ENCODE measurements at places on chromosomes 3 and 15.

GRCh38 chr3:175404027-175404426 lies 544.9 kb downstream of the NAALADL2 start:
- peak; percentile 43 for DNase-seq

GRCh38 chr3:13417166-13417947 lies 2.8 kb downstream of the NUP210 start:
- no peak for DNase-seq

DNA sequence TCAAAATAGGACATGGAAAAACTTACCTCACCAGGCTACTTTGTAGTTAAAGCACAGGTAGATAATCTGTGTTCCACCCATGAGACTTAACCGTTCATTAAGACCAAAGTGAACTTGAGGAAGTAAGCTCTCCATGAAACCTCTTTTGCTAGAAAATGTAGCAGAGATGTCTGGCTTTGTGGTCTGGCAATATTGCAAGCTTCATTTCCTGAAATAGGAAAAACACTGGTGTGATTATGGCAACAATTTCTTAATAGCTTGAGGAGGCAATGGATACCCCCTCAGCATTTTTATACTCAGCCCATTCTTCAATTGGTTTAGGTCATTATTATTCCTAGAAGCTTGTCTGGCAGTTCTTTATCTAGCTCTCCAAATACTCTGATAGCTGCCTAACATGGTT lies 957.3 kb downstream of the IGSF11 start:
- DNase-seq, result no peak

DNA sequence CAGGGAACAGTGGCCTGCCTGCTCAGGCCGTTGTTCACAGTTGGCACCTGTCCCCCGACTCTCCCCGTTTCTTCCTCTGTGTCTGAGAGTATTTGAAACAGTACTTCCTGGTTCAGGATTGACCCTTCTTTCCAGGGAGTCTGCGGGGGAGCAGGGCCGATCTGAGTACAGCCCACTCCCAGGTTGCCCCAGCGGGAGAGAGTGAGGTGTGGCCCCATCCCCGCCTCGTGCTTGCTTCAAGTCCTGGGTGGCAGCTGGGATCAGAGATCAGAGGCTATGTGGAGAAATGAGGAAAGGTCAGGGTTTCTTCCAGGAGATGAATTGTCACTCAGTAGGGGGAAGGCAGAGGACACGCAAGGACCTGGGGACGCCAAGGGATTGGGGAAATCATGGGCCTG lies 6.5 kb upstream of the DLL4 start:
- DNase-seq, result no peak

DNA sequence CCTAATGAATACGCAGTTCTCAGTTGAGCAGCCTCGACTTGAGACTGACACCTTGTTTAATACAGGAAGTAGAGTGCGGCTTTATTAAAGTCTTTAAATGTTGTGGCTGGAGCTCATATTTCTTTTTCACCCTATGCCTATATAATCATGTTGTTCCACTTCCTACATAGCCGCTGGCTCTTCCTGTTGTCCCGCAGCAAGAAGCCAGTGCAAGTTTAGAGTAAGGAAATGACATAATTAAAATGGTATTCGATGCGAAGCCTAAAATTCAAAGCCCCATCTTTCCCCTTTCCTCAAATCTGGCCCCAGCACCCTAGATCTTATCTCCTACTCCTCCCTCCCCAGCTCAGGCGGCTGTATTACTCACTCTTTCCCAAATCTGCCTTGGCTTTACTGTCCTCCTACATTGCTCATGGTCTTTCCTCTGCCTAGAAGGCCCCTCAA lies 7.5 kb upstream of the PHLDB2 start:
- peak; percentile 94 for DNase-seq

- no peak for DNase-seq
Measured at GRCh38 chr3:114872588-114872987, 274.5 kb downstream of the ZBTB20 start.

- peak; percentile 94 for DNase-seq
Measured at GRCh38 chr3:65006300-65006739, 318.5 kb upstream of the ADAMTS9 start.

DNA sequence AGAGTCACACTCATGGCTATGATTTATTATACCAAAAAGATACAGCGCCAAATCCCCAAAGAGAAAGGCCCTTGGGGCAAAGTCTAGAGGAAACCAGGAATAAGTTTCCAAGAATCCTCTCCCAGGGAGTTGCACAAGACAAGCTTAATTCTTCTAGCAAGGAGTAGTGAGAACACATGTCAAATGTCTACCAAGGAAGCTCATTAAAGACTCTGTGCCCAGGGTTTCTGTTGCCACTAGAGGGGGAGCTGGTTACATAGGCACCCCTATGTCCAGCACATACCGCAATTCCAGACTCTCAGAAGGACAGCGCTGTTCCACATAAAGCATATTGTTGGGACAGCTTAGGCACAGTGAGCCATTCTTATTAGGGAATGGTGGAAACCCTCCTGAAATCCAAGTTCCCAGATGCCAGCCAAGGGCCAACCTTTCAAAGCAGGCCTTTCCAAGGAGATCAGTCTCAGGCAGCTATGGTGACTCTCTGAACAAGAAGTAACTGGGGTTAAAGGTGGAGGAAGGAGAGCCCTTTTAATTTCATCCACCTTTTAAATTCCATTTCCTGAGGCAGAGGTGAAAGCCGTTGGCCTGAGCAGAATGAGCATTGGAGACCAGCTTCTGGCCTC lies 194.2 kb downstream of the UACA start:
- DNase-seq, result peak; percentile 77

DNA sequence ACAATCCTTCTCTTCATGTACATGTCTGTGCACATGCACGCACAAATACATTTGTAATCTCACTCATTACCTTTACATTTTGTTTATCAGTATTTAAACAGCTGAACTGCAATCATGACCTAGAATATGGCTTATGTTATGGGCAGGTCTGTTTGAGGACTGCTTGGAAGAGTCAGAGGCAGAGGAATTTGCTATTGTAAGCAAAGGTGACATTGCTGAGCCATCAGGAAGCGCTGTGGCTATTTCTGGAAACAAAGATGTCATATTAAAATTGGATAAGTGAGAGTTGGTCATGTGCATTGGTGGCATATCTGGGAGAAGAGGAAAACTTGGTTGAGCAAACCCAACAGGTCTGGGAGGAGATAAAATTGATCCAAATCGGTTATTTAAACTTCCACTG lies 41.6 kb downstream of the USF3 start:
- no peak for DNase-seq

DNA sequence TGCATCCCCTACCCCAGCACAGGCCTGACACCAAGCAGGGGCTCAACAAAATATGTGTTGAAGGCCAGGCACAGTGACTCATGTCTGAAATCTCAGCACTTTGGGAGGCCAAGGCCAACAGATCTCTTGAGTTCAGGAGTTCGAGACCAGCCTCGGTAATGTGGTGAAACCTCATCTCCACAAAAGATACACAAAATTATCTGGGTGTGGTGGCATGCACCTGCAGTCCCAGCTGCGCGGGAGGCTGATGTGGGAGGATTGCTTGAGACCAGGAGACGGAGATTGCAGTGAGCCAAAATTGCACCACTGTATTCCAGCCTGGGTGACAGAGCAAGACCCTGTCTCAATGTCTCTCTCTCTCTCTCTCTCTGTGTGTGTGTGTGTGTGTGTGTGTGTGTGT lies 30.7 kb upstream of the CYP11A1 start:
- no peak for DNase-seq

- DNase-seq, result peak; percentile 83
Measured at GRCh38 chr3:172550347-172550943, 27.2 kb upstream of the TNFSF10 start.

- peak; percentile 98 for DNase-seq
Measured at GRCh38 chr3:39166134-39166710, 12.8 kb upstream of the CSRNP1 start.

- no peak for DNase-seq
Measured at GRCh38 chr3:157163217-157163953, 3.4 kb upstream of the CCNL1 start.

All from fibroblast of skin of right quadriceps (primary cell).